Mucosa of gallbladder (tissue), 1 donor: ENCODE measurements at places on chromosomes 4 and X. TPM values are rescaled to one million over a fixed set of nuclear protein-coding genes. Genes with fewer than 3 reads are reported as not detected.

DNA sequence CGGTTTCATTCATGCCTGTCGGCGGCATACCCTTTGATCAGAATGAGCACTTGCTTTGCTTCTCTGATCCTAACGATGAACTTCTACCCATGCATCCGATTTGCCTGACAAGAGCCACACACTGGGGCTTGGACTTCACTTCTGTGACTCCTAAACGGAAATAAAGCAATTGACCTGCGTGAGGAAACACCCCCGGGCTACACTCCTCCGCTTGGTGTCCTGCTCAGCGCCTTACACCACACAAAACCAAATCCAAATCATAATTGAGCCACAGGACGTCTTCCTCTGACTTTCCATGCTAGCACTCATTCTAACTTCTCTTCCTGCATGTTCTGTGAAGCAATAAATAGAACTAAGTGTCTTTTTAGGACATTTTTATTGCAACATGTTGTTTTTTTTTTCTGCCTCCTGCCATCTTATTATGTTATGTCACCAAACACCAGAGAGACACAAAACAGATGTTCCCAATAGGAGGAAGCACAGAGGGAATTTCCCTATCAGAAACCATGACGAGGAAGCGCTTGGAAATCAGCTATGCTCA lies 110.8 kb upstream of the FAM9B start:
- no peak for DNase-seq

The IL3RA gene
- total RNA-seq = 3.8 TPM

GRCh38 chr4:177396352-177396751 lies 45.9 kb downstream of the AGA start:
- DNase-seq = no peak

- DNase-seq = no peak
Measured at GRCh38 chr4:169334335-169334734, 63.6 kb upstream of the SH3RF1 start.

The PAGE1 gene
- not detected for total RNA-seq

The PNMA6A gene
- total RNA-seq = 0.98 TPM

The DCLK2 gene
- total RNA-seq = 14.0 TPM

DNA sequence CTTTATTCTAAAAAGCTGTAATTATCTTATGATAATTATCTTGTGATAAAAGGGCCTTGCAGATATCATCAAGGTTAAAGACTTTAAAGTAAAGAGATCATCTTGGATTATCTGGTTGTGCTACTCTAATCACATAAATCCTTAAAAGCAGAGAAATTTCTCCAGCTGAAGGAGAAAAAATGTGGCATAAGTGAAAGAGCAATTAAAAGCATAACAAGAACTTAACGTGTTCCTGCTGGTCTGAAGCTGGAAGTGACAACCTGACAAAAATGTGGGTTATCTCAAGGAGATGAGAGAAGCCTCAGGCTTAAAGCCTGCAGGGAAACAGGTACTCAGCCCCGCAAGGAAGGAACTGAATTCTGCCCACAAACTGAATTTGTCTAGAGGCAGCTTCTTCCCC lies 449.1 kb upstream of the NDST4 start:
- no peak for DNase-seq

The EMCN gene
- 13.9 TPM for total RNA-seq

- peak; percentile 61 for DNase-seq
Measured at GRCh38 chr4:186192066-186192612, 772 bp downstream of the CYP4V2 start.

- DNase-seq = no peak
Measured at GRCh38 chr4:188949596-188949995, 810.4 kb downstream of the TRIML1 start.

The ARHGAP36 gene
- total RNA-seq = 0.89 TPM

DNA sequence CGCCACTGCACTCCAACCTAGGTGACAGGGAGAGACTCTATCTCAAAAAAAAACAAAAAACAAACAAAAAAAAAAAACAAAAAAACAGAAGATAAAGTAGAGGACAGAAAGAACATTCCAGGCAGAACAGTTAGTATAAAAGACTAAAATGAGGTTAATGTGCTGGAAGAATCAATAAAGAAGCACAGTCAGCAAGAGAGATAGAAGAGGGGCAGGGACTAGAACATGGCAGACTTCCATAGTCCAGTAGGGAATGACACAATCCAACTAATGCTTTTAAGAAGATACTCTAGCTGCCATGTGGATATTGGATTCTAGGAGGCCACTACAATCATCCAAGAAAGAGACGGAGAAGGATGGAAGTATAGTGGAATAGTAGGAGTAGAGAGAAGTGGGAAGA lies 11.6 kb downstream of the ADGRG2 start:
- DNase-seq = no peak

DNA sequence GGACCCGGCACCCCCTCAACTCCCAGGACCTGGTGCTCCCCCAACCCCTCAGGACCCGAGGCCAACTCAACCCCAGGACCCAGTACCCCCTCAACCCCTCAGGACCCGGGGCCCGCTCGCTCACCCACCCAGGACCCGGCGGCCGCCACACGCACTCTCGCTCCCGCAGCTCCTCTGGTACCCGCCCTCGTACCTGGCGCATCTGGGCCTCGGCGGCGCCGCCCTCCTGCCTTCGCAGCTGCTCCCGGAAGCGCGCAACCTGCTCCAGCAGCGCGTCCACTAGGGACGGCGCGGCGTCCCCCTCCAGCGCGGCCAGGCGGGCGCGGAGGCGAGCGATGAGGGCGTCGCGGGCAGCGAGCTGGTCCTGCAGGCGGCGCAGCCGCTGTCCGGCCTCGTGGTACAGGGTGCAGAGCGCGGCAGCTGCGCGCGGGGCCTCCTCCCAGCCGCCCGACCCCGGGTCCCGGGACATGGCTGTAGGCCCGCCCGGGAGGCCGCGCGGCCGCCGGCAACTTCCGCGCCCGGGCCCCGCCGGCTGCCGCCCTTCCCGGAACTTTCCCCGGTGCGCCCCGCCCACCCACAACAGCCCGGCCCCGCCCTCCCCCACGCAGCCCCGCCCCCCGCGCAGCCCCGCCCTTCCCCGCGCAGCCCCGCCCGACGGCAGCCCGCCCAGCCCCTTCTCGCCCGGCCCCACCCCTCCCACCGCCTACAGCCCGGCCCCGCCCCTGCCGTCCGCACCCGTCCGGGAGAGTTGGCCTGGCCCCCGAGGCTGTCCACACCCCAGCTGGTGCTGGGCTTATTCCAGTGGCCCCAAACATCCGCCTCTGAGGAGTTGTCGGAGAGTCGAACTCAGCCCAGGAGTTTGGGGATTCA lies at the start of gene TNIP2:
Gene TNIP2 (minus strand): TSS at position 516 of the 870 bp plus-strand sequence. CDS start 47 bp downstream, at position 469.
- peak; percentile 82 for DNase-seq

The PAK3 gene
- 1.0 TPM for total RNA-seq

- DNase-seq = no peak
Measured at GRCh38 chrX:5979338-5979737, 249.3 kb downstream of the NLGN4X start.

The ZDHHC9 gene
- 32.9 TPM for total RNA-seq

DNA sequence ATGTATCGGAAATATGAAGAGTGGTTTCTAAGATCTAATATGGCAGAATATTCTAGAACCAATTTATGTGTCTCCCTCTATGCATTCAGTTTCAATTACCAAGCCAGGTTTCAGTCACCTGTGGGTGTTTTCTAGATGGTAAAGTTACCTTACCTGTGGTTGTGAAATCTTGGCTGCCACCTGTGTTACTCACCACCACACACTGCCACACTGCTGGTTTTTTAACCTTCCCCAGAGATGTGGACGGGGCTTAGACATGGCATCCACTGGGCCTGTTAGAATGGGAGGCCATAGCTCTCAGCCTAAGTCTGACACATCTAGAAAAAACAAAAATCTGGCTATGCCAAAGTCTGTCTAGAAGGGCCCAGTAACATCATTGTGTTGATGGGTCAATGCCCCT lies 896.5 kb upstream of the PABPC4L start:
- DNase-seq = no peak

DNA sequence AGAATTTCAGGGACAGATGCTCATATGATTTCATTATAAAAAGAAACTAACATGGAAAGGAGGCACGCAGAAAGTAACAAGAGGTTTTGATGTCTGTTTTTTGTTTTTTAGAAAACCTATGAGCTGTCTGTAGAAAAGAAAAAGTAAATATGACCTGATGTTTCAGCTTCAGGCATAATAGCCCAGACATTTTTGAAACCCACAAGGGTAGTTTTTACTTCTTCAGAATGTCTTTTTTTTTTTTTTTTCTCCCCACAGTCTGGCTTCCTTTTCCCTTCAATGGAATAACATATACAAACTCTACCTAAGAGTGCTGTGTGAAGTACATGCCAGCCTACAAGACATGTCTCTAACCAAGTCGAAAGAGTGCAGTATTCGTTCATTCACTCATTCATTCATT lies 18.3 kb upstream of the STX18 start:
- no peak for DNase-seq

The CD40LG gene
- 2.1 TPM for total RNA-seq

The ADH6 gene
- total RNA-seq = 36.3 TPM

The ZNF275 gene
- 10.3 TPM for total RNA-seq

DNA sequence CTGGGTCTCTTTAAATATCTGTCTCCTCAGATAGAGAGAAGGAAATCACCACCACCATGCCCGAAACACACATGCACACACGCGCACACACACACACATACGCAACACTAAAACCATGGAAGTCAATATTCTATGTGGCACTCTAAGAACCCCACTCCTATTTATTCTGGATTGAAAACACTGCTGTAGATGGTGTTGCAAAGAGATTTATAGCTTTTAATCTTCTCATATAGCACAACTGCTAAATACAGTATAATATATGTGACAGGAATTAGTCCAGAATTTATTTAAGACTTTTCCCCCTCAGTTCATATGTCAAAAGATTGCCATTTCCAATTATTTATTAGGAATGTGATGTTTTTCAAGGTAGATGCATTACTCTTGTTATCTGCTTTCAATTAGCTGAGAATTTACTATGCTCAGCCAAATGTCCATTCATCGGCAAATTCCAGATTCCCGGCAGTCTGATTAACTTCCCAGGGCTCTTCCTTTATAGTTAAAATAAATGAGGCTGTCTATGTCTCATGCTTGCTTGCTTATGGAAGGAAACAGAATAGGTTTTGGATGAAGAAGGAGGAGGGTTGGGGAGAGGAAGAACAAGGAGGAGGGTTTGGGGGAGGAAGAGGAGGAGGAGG lies 115.4 kb upstream of the NDP start:
- DNase-seq = no peak

DNA sequence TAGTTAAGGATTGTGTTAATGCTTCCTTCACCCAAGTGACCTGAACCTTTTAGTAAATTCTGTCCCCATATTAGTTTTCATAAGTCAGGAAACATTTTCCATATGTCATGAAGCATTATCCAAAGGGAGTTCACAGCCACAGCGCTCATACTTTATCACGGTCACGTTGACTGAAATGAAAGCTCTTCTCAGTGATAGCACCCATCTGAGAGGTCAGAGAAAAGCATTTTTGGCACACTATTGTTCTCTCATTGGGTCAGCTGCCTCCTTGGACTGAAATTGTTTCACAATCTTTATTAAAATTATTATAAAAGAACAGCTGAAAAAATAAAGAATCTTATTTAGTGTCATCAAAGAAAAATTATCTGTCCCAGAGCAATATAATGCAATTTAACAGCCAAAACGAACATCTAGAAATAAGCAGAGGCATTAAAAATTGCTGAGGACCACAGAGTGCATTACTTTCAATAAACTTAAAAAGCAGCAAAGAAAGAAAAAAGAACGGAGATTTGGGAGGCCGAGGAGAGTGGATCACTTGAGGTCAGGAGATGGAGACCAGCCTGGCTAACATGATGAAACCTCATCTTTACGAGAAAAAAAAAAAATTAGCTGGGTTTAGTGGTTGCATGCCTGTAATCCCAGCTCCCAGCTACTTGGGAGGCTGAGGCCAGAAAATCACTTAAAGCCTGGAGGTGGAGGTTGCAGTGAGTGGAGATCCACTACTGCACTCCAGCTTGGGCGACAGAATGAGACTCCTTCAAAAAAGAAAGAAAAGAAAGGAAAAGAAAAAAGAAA lies 680.8 kb upstream of the FAM241A start:
- no peak for DNase-seq

The TEX13A gene
- total RNA-seq = not detected

The TCEAL6 gene
- not detected for total RNA-seq

- no peak for DNase-seq
Measured at GRCh38 chr4:133146574-133147241, 2.4 kb upstream of the PCDH10 start.

DNA sequence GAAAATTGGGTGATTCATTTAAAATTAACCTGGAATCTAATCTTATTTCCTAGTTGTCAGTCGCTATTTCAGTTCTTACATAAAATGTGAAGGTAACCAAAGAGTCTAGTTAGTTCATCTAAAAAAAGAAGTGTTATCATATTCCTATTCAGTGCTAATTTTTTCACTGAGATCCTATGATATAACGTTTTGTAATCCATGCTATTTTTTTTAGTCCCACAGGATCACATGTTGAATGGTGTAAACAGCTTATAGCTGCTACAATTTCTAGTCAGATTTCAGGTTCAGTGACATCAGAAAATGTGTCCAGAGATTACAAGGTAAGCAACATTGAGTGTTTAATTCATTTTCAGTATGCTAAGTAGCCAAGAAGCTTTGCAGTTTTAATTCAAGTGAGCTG lies 5.8 kb downstream of the MTMR1 start:
- no peak for DNase-seq

- DNase-seq = no peak
Measured at GRCh38 chrX:9501362-9501761, 36.5 kb downstream of the TBL1X start.

- DNase-seq = no peak
Measured at GRCh38 chr4:8550691-8551090, 29.5 kb upstream of the GPR78 start.

The ATP8A1 gene
- total RNA-seq = 5.1 TPM

GRCh38 chr4:94960708-94961107 lies 203.0 kb downstream of the BMPR1B start:
- DNase-seq = no peak

GRCh38 chr4:47088298-47088697 lies 56.9 kb downstream of the GABRB1 start:
- DNase-seq = no peak

The FAT1 gene
- total RNA-seq = 172 TPM
